Foreskin keratinocyte (primary cell): ENCODE measurements at places on chromosomes 12 and 14. TPM values are rescaled to one million over a fixed set of nuclear protein-coding genes. Genes with fewer than 3 reads are reported as not detected.

Gene CDC42BPB
- total RNA-seq, result 52.9 and 59.7 TPM in 2 replicates

Gene SDSL
- total RNA-seq, result 1.2 and 3.4 TPM in 2 replicates

Gene IFT43
- total RNA-seq, result 29.0 and 29.3 TPM in 2 replicates

Gene MMAB
- total RNA-seq, result 68.0 and 91.7 TPM in 2 replicates

Gene RNASE1
- not detected in 2 replicates for total RNA-seq

Gene RFX4
- not detected in 2 replicates for total RNA-seq

Gene SIX6
- not detected in 2 replicates for total RNA-seq

Gene CLEC2D
- total RNA-seq, result 0.60 and 0.78 TPM in 2 replicates

Gene DDX55
- total RNA-seq, result 20.6 and 22.7 TPM in 2 replicates

Gene SOCS2
- 18.1 and 24.8 TPM in 2 replicates for total RNA-seq

Gene RBMS2
- total RNA-seq, result 51.7 and 70.8 TPM in 2 replicates

Gene CAPZA3
- not detected in 2 replicates for total RNA-seq

Gene DNAL1
- total RNA-seq, result 7.8 and 9.6 TPM in 2 replicates

Gene KRT72
- total RNA-seq, result not detected in 2 replicates

Gene GNB3
- total RNA-seq, result 2.1 and 2.9 TPM in 2 replicates

Gene RPL10L
- total RNA-seq, result not detected in 2 replicates

Gene KRT1
- total RNA-seq, result 0.71 and 1.0 TPM in 2 replicates

Gene LTBP2
- total RNA-seq, result 78.2 and 131 TPM in 2 replicates

Gene MANSC4
- total RNA-seq, result 0.20 and 0.25 TPM in 2 replicates

Gene CCDC85C
- total RNA-seq, result 51.9 and 65.2 TPM in 2 replicates

Gene NRIP2
- total RNA-seq, result not detected in 2 replicates

Gene IRAK3
- total RNA-seq, result 0.24 and 0.32 TPM in 2 replicates

Gene KLRK1
- not detected in 2 replicates for total RNA-seq

Gene TEDC1
- 30.0 and 32.5 TPM in 2 replicates for total RNA-seq

Gene TWF1
- total RNA-seq, result 134 TPM in 2 replicates

Gene HCAR1
- 0.10 TPM in 1 of 2 replicates, not detected in the other for total RNA-seq

Gene P3H3
- 33.4 and 35.0 TPM in 2 replicates for total RNA-seq

Gene MYF6
- total RNA-seq, result not detected in 2 replicates

Gene SLC35F4
- not detected in 2 replicates for total RNA-seq

Gene PKP2
- total RNA-seq, result 76.0 and 84.4 TPM in 2 replicates

Gene HOTAIR
- 6.9 and 11.3 TPM in 2 replicates for total RNA-seq

Gene TSPAN8
- not detected in 2 replicates for total RNA-seq

Gene TAS2R30
- 0.49 and 0.58 TPM in 2 replicates for total RNA-seq

Gene SIX4
- total RNA-seq, result 10.8 and 12.0 TPM in 2 replicates

Gene REP15
- total RNA-seq, result 3.4 TPM in 2 replicates

Gene PPP1R36
- total RNA-seq, result 0.88 and 0.99 TPM in 2 replicates

Gene PAPLN
- total RNA-seq, result 2.0 and 3.9 TPM in 2 replicates

Gene OR4E1
- not detected in 2 replicates for total RNA-seq

Gene KLRC4
- not detected in 2 replicates for total RNA-seq

Gene DACT1
- total RNA-seq, result 0.07 and 0.20 TPM in 2 replicates
